ENCODE measurements at places on chromosomes 11 and 22.
A peak's percentile ranks its signal among the peaks of the same experiment; 100 is the strongest.

DNA sequence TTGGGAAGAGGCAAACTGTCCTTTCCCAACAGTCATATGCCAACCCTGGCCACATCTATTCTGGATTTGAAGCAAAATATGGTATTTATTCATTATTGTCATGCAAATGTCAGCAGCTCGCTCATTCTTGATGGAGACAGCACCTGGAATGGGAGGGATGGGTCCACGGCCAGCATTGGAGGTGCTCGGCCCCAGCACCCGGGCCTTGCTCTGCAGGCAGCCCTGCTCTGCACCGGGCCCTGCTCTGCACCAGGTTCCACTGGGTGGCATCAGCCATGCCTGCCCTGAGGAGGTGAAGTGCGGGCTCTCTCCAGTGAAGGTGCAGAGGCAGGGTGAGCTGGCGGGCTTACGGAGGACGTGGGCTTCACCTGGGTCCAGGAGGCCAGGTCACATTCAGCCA, 19.8 kb downstream of the LRP5 start:
- no peak for DNase-seq

DNA sequence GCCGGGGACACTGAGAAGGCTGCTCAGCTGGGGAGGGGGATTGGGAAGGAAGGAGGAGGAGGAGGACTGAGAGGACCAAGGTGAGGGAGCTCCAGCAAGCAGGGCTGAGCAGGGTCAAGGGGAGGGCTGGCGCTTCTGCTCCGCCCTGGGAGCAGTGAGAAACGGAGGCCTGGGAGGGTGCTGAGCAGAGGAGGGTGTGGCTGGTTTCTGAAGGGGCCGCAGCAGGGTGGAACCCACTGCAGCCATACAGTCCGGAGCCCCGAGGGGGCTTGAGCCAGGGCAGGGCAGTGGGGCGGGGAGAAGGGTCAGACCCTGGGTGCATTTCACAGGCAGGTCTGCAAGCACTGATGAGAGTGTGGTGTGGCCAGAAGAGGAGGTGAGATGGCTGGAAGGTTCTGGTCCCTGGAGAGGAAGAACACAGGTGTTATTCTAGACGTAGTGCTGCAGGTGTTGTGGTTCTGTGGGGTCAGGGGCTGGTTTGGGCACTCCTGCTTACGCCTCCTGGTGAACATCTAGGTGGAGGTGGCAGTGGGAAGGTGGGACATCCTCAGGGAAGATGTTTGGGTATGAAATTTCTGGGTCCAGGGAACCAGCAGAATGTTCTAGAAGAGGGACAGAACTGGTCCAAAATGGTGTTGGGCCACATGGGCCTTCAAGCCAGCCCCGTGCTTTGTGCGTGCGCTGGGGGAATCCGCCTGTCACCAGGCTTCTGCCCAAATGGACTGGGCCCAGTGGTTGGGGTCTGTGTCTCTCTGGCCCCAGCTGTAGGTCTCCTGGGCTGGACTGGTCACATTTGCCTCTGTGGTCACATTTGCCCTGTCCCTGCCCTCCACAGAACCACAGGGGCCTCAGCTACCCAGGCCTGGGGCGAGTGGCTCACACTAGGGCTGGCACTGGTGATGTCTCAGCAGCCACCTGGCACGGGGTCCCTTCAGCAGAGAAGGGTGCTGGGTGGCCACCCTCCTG, 714.7 kb downstream of the BRD1 start:
- peak; percentile 49 for DNase-seq

DNA sequence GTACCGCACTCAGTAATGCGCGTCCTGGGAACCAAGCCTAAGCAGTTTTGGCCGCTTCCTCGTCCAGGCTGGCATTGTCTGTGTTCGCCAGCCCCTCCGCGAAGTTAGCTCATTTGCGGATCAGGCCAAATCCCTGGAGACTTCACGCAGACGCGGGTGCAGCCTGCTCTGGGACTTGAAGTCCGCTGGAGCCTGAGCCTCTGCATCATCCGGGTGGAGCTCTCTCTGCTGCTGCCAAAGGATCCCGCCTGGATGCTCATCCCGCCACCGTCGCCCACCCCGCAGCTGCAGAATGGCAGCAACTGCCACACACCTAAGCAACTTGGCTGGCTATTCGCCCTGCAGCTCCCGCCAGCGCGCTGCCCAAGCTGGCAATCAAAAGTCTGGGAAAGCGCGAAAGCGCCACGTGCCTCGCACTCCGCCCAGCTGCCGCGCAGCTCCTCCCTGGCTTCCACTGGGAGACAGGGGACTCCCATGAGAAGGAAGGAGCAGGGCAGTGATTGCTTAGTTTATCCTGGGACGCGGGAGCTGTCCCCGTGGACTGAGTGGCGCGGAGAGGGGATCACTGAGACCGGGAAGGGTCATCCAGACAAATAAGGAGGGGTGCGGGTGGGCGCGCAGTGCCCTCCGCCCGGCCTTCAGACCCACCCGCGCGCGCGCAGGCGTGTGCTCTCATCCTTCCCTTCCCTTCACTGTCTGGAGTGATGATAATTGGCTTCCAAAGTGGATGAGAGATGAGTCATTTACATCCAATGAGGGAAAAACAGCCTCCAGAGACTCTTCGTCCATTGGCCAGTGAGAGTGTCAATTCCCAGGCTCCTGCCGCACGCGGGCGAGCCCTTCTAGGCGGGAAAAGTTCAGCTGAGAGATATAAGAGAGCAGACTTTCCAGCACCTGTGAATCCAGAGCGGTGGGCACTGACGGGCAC, 23.2 kb upstream of the GLYATL1B start:
- no peak for DNase-seq

- DNase-seq = no peak
These were observed 5.2 kb downstream of the PPP2R1B start for GRCh38 chr11:111761036-111761435.

DNA sequence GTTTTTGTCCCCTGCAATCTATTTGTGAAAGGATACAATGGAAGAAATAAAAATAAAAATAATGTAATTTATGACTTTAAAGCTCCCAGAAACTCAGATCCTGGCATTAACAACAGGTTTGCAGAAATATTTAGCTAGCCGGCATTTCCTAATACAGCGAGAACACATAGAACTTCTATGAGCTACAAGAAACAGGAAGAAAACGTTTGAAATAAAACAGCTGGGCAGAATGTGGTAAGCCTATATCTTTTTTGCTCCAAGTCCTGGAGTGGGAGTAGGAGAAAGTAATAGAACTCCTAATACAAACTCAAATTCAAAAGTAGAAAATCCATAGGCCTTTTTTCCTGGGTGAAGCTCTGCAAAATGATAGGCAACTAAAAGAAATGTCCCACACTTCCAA, 29.6 kb upstream of the FIBIN start:
- DNase-seq = no peak
